ENCODE measurements at places on chromosomes 7 and 10.

GRCh38 chr7:128890306-128891109 lies 20.0 kb downstream of the KCP start:
- DNase-seq, result no peak

DNA sequence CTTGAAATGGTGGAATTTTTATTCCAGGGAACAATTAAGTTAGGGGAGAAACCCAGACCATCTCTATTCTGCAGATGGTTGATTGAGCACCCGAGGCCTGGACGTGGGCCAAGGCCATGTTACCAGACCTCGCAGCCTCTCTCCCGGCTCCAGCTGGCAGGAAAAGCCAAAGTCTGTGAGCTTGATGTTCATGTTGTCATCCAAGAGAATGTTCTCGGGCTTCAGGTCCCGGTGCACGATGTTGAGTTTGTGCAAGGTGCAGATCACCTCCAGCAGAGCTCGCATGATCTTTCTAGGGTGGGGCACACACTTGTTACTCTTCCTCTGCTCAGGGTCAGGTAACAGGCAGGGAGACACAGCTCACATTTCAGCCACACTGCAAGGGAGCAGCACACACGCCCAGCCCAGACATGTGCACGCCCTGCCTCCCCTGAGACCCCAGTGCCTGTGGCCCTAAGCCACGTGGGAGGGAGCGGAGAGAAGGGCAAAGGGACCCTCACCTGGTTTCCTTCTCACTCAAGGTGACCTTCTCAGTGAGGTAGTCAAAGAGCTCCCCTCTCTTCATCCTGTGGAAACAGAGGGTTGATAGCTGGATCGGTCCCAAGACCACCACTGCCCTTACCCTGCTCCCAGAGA lies 9.5 kb downstream of the PHKG1 start:
- DNase-seq, result no peak

GRCh38 chr7:151281686-151282085 lies 33.2 kb upstream of the SMARCD3 start:
- no peak for DNase-seq

GRCh38 chr7:46414946-46415345 lies 493.9 kb upstream of the IGFBP3 start:
- DNase-seq, result no peak

DNA sequence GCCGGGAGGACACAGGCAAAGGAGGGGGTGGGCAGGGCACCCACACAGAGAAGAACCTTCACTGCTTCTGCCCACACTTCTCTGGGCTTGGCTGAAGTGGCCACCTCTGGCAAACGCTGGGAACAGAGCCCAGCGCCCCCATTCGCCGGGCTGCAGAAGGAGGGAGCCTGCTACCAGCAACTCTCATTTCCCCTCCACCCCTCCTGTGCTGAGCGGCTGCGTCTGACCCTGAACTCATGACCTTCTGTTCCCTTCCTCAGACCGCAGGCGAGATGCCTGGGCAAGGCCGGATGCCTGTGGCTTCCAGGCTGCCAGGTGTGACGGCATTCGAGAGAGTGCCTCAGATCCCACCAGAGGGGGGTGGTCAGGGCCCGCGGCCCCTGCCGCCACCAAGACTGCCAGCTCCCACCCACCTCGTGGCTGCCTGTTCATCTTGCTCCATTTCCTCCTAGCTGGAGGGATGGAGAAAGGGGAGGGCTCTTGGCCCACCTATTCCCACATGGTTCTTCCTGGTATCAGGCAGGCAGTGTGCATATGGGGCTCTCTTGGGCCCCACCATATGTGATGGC lies 19.8 kb downstream of the DNAJB12 start:
- DNase-seq, result no peak

GRCh38 chr7:35704261-35704660 lies 9.3 kb upstream of the HERPUD2 start:
- DNase-seq, result no peak

GRCh38 chr10:128077155-128077875 lies 48.9 kb downstream of the MKI67 start:
- no peak for DNase-seq

DNA sequence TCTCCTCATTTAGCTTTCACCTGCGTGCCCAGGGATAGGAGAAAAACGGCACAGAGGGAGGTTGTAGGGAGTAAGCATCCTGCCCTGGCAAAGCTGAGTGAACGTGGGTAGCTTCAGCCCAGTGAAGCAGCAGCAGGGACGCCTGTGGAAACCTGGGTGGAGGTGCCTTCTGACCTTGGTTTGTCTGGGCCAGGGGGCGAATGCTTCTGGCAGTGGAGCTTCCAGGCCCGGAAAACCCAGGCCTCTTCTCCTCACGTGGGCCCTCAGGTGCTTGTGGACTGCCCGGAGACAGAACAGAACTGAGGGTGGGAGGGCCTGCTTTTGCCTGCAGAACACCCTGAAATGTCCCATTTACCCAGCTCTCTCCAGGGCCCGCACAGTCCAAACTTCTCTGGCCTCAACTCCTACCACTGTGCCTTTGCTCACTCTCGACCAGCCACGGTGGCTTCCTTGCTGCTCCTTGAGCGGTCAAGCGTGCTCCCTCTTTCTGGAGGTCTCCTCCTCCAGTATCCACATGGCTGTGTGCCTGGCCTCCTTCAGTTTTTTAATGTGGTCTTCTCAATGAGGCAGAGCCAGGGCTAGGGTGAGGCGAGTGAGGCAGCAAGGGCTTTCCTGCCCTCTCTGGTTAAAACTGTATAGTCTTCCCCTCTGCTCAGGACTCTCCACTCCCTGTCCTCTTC lies 62.4 kb downstream of the TMEM209 start:
- DNase-seq, result no peak

DNA sequence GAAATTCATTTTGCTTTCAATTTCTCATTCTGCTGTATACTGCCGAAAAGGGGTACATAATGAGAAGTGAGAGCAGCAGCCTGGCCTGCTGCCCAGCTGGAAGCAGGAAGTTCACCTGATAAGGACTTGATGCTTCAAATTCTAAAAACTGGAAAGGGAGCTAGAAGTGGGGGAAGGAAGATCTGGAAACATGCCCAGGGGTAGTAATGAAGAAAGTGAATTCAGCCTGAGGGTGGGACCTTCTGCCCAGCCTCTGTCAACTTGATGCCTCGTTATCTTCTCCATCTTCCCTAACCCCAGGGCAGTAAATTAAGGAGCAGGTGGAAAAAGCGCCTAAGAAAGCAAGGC lies 69.4 kb downstream of the ARMH3 start:
- peak; percentile 85 for DNase-seq

GRCh38 chr10:73644015-73644743 lies 2.9 kb upstream of the MYOZ1 start:
- DNase-seq, result peak; percentile 68

- no peak for DNase-seq
Measured at GRCh38 chr7:47428768-47429472, 153.0 kb downstream of the TNS3 start.

GRCh38 chr10:129694691-129695243 lies 227.7 kb downstream of the MGMT start:
- no peak for DNase-seq

DNA sequence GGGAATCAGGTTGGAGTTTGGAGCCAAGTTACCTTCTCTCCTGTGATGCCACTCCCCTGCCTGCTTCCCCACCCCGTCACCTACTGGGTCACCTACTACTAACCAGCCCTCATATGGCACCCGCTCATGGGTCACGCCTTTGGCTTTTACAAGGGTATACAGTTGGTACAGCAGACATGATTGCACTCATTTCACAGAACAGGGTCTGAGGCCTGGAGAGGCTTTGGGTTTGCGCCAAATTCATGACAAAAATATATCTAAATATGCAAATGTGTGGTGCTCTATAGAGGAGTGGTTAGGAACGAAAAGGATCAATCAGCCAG lies 10.7 kb downstream of the CRYGN start:
- DNase-seq, result no peak

GRCh38 chr10:67864607-67865371 lies 19.7 kb upstream of the SIRT1 start:
- no peak for DNase-seq

- DNase-seq, result no peak
Measured at GRCh38 chr7:102047-102711, 90.2 kb upstream of the FAM20C start.

GRCh38 chr7:97022491-97023306 lies 1.9 kb downstream of the DLX5 start:
- no peak for DNase-seq

DNA sequence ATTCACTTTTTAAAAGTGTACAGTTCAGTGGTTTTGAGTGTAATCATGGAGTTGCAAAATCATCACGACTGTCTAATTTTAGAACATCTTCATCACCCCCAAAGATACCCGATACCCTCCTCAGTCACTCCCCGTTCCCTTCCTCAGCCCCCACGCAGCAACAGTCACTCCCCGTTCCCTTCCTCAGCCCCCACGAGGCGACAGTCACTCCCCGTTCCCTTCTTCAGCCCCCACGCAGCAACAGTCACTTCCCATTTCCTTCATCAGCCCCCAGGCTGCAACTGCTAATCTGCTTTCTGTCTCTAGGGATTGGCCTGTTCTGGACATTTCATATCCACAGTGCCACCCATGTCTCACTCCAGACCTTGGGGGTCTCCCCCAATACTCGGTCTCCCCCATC lies 161.6 kb upstream of the PPP2R2D start:
- no peak for DNase-seq

GRCh38 chr10:99484626-99485581 lies 47.8 kb upstream of the NKX2-3 start:
- no peak for DNase-seq

DNA sequence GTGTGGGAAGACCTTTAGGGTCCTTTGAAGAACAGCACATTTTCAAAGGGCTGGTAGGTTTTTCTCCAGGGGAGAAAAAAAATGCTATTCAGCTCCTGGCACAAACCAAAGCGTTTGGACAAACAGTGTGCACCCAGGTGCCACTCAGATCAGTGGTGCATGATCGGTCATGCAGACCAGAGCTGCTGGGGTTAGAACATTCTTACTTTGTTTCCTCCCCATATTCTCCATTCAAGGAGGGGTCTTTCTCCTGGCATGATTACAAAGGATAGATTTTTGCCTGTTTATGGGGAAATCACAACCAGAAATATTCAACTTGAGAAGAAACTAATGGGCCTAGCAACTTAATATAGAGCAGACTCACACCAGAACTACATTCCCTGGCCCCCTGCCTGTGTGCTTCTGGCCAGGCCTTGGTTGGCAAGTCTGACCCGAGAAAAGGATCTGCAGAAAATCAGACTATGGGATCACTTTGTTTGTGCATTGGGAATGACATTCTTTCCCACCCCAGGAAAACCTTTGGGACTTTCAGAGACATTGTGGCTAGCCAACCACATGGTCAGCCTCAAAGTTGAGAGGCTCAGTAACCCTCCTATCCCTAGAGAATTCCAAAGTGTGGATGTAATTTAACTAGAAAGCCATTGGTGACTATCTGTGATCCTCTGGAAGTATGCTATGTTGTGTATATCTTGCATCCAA lies 82.3 kb upstream of the FGL2 start:
- DNase-seq, result no peak

All from erythroblast (primary cell).